Activated CD8-positive, alpha-beta memory T cell treated with anti-CD3 and anti-CD28 coated beads for 1 hour (primary cell): ENCODE measurements at places on chromosomes 6 and 20.

DNA sequence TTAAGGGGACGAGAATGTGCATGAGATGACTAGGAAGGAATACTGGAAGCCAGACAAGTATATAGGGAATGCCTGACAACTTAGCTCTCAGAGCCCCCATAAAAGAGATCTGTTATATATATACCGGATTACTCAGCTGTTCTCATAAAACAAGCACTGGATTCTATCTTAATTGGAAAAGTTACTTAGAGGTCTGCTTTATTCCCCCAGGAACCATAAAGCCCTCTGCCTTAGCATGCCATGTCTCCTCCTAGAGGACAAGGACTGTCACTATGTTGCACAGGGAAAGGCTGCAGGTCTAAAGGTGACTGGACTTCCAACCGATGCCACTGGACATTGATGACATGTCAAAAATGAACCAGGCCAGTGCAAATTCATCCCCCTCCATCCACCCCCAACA is 6.4 kb downstream of the EXOC2 start:
- DNase-seq, result no peak

- no peak for DNase-seq
These were observed at the start of gene SH3BGRL2 for GRCh38 chr6:79630883-79631692. SH3BGRL2 (plus strand) TSS chr6:79631329; CDS start chr6:79631462, 133 bp downstream.

DNA sequence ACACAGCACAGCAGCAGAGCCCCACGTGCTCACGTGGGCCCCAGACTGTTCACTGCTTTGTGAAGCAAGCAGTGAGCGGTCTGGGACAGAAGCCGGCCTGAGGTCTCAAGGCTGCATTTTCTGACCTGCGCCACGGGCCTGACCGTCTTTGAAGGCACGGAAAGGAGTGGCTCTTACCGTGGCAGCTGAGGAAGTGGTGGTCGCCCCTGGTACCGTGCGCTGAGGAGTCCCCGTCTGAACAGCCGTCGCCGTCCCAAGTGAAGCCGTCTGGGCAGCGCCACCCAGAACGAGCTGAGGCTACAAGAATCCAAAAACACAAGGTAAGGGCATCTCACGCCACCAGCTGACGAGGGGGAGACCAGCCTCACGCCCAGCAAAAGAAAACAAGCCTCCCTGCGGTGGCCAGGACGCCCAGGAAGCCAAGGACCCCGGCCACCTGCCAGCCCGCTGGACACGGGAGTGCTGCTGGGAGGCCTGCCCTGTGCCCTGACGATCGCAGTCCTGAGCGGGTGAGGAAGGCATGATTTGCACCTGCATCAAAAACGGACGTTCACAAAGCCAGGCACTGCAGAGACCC is 55.7 kb downstream of the TAF4 start:
- DNase-seq, result no peak

- DNase-seq, result no peak
These were observed 4.3 kb downstream of the MCM9 start for GRCh38 chr6:118930680-118931079.

- no peak for DNase-seq
These were observed 23.3 kb downstream of the MTFR2 start for GRCh38 chr6:136226674-136227377.

GRCh38 chr6:53928641-53929040 is 133.8 kb downstream of the LRRC1 start:
- no peak for DNase-seq
